ENCODE measurements at places on chromosomes 6 and 20.

DNA sequence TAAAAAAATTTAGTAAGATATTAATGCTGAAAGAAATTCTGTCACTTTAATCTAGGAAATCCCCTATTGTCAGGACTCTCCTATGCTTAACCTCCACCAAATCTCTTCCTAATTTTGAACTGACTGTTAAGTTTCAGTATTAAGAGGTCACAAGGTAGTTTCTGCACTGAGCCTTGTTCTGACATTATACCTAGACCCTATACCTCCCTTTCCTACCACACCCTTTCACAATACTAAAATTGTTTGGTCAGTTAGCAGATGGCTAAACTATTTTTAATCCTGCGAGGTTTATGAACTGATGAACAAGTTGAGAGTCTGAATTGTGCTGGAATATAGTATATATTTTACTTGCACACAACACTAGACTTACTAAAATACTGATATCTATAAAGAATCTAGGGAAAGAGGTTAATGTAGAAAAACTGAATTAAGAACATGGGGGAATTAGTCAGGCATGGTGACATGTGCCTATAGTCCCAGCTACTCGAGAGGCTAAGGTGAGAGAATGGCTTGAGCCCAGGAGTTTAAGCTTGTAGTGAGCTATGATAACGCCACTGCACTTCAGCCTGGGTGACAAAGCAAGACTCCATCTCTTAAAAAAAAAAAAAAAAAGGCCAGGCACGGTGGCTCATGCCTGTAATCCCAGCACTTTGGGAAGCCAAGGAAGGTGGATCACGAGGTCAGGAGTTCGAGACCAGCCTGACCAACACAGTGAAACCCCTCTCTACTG lies 51.5 kb downstream of the HBS1L start:
- DNase-seq, result no peak

DNA sequence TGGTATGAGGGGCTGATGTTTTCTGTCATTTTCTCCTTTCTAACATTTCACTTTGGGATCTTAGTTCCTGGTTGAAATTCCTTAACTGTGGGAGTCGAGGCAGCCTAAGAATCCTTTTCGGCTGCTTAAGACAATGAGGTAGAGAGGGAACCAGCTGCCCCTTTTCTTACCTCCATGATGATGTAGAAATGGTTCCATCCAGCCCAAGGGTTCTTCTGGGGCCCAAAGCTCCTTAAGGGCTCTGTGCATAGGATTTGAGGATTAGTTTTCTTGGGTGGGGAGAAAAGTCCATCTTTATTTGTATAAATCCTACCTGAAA lies 33.5 kb downstream of the SYNJ2 start:
- no peak for DNase-seq

GRCh38 chr20:58327211-58327610 lies 17.7 kb downstream of the RAB22A start:
- DNase-seq, result no peak

DNA sequence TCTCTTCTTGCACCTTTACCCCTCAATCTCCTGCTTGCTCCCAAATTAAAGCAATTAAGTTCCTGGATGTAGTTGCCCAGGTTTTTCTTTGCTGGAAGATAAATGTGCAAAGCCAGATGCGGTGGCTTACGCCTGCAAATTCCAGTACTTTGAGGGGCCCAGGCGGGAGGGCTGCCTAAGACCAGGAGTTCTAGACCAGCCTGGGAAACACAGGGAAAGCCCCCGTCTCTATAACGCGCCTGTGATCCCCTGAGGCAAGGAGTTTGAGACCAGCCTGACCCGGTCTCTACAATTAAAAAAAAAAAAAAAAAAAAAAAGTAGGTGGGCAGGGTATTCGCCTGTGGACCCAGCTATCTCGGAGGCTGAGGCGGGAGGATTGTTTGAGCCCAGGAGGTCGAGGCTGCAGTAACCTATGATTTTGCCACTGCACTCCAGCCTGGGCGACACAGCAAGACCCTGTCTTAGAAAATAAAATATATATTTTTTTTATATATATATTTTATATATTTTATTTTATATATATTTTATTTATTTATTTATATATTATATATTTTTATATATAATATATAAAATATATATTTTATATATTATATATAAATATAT lies 461 bp upstream of the DCDC2 start:
- no peak for DNase-seq

DNA sequence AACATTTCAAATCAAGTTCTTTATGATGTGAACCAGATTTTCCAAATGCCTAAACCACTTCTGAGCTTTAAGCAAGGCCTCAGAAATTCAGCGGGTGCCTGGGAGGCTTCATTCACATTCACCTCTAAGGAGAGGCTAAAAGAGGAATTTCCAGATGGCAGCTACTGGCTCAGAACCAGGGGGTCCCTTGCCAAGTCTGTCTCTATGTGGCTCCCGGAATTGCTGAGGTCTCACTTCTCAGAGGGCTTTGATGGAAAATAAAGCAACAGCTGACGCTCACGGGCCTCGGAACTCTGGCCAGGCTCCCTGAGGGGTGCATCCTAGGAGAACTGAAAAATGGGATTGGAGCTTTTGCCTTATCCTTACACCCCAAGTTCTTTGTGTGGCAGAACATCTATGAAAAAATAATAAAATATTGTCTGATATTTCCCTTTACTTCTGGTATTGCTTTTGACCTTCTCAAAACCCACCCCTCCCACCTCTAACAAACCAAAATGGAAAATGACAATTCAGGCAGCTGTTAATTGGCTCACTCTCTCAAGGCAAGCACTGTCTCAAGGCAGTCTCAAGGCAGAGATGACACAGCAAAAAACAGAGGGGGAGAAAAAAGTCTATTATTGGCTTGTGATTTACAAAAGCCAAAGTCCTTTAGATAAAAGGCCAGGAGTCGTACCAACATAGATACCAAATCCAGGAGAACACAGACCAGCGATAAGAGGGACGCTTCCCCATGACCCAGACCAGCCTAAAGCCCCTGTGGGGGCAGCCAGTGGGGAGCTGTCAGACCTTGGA lies 21.8 kb upstream of the LRRN4 start:
- no peak for DNase-seq

Measured in RPMI7951 (cell line).